Activated CD4-positive, alpha-beta T cell treated with anti-CD3 and anti-CD28 coated beads, Interleukin-2, amount 50 U/mL, for 16 hours (primary cell): ENCODE measurements at places on chromosomes 3 and 15.
A peak's percentile ranks its signal among the peaks of the same experiment; 100 is the strongest.

DNA sequence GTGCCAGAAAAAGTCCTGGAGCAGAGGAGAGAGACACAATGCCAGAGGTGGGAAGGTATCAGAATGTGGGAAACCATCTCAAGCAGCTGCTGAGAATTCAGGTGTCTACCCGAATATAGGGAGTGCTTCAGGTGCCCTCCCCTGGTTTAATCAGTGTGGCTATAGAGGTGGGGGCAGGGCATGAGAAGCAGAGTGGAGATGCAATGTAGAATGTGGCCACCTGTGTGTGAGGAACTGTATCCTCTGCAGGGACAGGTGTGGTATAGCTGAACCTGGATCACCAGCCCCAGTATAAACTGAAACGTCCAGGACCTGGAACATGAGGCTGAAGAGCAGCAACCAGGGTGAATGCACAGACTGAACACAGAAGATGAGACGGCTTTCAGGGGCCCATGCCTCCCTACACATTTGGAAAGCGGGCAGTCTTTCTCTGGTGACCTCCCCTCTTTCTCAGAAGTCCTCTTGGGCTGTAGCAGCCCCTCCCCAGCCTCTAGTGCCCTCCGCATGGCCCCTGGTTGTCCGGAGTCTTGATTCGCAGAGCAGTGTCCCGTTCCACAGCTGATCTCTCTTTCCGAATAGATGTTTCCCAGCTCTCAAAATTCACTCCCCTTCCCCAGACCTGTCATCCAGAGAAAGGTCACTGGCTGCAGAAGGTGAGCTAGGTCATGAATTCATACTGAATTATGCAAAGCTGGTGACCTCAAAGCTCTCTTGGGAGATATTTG, 103.1 kb downstream of the ABHD5 start:
- no peak for DNase-seq

- no peak for DNase-seq
Observed at GRCh38 chr15:43433165-43433564, 59.8 kb downstream of the TP53BP1 start.

- DNase-seq: no peak
Observed at GRCh38 chr3:129552287-129553050, 9.5 kb downstream of the H1-8 start.

DNA sequence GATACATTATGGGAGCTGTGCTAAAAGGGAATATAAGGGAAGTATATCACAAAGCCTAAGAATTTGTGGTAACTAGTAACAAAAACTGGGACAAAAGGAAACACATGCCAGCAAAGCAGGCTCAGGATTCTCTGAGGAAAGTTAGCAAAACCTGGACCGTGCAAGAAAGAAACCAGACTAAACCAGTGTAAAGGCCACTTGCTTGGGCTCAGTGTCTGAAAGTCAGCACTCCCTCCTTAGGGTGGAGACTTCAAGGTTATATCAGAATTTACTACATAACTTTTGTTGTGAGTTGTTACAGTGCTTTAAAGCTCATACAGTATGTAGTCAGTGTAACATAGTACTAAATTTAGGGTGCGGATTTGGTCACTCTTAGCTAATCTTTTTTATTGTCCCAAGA, 269.9 kb upstream of the GADL1 start:
- no peak for DNase-seq

DNA sequence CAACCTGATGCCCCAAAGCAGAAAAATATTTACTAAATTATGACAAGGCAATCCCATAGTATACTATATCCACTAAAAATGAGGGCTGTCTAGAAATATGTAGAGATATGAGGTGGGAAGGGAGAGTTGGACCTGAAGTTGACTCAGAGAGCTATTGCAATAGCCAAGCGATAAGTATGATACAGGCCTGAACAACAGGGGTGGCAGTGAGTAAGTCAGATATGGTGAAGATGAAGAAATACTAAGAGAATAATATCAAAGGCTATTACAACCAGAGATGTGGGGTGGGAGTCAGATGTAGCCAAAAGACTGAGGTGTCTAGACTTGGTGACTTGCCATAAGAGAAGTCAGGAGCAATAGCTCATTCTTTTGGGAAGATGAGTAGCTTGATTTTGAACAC, 9.2 kb downstream of the HSPBAP1 start:
- DNase-seq: no peak

DNA sequence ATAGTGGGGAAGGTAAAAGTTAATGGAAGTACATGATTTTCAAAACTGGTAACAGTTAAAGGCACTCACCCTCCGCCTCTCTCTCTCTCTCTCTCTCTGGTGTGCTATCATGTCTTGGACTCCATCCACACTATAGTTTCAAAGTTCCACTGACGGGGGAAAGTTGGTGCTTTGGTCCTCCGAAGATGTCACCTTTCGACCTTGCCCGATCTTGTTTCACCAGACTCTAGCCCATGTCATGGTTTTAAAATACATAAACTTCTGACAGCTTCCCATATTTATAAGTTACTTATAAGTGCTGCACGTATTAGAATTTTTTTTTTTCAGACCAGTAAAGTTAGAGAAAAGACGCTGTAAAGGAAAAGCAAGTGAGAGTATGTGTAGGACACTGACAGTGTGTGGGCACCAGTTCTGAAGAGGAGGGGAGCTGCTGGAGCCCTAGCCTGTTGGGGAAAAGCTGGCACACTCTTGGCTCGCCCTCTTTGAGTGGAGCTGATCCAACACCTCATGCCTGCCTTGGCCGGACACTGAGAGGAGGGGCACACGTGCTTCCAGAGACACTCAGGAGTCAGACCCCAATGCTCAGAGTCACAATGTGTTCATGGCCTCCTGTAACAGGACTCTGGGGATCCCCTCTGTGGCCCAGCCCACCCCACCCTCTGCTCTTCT, 200.5 kb upstream of the TPM1 start:
- DNase-seq: no peak

GRCh38 chr15:84666373-84666772, 8.4 kb upstream of the NMB start:
- DNase-seq: no peak

DNA sequence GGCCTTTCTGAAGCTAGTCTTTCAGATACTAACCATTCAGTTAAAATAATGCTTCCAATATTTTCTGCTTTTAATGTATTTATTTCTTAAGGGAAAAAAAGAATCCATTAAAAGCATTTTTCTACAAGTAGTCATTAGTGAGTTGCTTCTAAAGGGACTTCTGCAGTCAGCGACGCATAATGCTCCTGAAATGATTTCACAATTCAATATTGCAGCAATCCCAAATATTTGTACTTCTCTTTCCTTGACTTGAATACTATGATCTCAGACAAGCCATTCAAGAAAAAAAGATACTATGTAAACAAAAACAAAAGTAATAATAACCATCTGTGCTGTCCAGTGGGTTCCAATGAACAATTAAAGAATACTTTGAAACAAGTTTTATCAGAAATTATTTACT, 681.0 kb downstream of the DIPK2A start:
- no peak for DNase-seq

GRCh38 chr15:69838994-69839393, 258.7 kb downstream of the TLE3 start:
- no peak for DNase-seq

DNA sequence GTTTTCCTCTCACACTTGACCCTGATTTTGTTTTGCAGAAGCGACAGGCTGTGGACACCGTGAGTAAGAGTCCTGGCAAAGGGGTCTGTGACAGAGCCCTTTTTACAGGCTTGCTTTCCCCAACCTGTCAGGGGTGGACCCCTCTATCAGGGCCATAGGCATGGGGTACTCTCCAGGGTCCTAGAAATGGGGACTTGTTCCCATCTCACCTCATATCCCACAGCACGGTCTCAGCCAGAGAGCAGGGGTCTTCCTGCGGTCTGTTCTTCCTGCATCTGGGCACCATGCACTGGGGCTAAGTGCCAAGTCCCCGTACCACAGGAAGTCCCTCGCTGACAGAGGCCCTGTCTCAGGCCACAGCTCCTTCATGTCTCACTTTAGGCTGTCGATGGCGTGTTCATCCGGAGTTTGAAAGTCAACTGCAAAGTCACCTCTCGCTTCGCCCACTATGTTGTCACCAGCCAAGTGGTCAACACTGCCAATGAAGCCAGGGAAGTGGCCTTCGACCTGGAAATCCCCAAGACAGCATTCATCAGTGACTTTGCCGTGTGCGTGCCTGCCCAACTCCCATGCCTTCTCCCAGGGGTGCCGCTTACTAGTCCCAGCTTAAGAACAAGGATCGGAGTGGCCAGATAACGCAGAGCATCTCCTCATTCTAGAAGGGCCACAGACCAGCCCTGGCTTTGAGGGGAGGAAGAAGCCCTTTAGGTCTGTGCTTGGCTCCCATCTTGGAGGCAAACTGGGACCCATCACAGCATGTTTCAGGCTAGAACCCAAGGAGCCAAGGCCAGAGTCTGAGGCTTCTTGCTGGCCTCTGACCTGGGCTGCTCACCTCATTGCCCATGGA, 783 bp downstream of the ITIH1 start:
- no peak for DNase-seq

DNA sequence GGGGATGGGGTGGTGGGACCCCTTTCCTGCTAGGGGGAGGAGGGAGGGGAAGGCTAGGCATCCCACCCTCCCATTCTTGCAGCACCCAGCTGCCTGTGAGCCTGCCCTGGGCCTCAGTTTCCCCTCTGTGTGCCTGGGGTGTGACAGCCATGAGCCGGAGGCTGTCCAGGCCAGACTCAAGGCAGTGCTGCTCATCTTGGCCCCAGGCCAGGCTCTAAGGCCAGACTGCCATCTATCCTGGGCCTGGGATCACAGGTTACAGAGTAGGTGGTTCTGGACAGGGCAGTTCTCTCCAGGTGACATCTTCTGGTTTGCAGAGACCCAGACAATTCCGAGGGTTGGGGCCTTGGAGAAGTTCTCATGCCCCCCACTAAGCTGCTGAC, 3.3 kb upstream of the VILL start:
- no peak for DNase-seq

DNA sequence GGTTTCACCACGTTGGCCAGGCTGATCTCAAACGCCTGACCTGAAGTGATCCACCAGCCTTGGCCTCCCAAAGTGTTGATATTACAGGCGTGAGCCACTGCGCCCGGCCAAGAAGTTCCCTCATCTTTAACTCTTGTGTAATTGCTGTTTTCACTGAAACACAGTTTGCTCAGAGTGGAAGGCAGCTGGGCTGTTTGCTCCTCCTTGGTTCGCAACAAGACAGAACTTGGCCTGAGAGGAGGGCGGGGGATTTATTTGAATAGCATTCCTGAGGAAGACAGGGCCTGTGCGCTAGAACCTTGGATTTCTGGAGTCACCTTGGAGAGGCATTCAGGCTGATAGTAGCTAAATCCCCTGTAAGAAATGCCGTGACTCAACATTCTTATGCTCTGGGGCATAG, 226.7 kb upstream of the MCTP2 start:
- no peak for DNase-seq

GRCh38 chr3:172562871-172563865, 39.9 kb upstream of the TNFSF10 start:
- DNase-seq: peak; percentile 87

- no peak for DNase-seq
Observed at GRCh38 chr15:74206801-74207281, 4.3 kb upstream of the STRA6 start.

DNA sequence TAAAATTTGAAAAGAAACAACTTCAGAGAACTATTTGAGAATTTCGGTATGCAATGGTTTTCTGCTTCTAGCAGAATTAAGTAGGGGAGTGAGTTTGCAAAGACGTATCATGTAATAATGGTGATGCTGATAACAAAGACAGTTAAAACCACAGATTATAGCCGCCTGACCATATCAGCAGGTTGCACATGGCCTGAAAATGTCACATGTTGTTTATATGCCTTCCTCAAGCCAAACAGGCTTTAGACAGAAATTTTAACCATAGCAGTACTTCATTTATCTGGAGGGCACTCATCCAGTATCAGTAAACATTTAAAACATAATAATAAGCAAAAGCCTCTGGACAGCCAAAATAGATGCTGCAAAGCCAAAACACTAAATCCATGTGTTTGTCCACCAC, 131.7 kb downstream of the RYR3 start:
- DNase-seq: no peak

DNA sequence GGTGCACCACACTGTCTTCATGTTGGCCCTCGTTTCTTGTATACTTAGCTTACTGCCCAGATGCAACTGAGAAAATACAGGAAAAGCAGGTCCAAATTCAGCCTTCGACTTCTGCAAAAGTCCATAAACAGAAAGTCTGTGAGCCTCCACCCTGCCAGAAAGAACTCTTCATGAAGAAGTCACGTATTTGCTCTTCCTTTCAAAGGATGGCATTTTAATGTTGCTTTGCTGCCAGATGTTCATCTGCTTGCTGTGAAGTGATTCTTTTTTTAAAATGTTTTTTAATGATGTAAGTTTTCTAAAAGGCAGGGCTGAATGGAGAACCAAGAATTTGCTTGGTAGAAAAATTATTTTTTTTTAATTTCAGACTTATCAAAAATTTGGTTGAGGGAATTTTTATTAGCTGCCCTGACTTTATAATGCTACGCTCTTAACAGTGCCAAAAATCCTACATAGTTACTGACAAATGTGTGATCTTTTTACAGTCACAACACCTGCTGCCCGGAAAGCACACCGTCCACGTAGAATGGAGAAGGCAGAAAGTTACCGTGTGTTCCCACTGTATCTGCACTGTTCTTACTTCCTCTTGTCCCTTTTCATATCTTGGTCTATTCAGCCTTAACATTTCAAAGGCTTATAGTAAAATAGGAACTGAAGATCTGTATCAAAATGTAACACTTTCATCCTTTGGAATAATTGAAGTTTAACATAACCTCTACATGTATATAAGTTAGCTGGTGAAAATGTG, 136.3 kb downstream of the LRRC28 start:
- no peak for DNase-seq

DNA sequence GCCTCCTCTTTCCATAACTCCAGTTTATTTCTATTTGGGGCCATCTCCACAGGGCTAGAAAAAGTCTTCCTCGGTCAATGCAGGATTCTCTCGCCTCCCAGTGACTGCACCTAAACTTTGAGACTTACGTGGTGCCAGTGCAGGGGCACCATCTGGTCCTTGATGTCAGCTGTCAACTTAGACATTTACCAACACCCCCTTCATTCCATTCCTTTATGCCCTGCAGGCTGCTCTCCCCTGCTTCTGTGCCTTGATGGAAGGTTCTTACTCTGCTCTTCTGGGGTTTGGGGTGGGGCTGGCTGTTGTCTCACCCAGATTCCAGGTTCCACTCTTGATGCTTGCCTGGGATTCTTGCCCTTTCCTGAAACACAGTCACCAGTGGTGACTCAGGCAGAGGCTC, 101.8 kb downstream of the ST8SIA2 start:
- no peak for DNase-seq

- DNase-seq: no peak
Observed at GRCh38 chr15:33503681-33504080, 192.9 kb downstream of the RYR3 start.

DNA sequence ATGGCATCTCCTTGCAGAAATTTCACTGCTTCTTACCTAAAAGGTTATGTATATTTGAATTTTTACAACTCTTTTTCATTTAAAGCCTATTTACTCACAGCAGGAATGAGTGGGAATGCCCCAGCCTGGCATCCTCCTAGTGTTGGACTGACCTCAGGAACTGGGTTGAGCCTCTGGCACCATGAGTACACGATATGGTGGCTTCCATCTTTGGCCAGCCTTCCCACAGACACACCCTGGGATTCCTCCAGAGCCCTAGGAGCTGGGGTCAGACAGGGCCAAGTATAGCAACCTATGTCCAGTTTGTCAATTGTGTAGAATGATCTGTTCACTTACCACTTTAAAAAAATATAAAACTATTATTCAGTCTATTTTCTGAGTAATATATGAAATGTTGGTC, 57.2 kb upstream of the HEG1 start:
- no peak for DNase-seq
